Adipocyte (in vitro differentiated cells): ENCODE measurements at places on chromosomes 7 and 10.

- no peak for DNase-seq
Observed at GRCh38 chr10:84876116-84876999, 548.0 kb downstream of the CCSER2 start.

DNA sequence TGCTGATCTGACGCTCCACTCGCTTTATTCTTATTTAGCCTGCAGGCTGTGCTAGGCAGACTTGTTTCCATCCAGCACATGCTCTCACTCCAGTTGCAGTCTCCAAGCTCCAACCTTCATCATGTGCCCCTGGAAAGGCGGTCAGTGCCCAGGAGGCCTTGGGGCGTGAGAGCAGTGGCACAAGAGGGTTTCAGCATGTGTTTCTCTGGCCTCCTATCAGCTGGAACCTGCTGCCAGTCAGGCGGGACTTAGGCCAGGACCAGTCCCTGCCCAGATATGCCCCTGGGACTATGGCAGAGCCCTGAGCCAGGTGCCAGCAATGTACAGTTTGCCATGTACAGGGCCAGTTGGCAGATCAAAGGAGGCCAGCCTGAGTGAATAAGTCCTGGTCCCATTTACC is 330.2 kb upstream of the FZD1 start:
- no peak for DNase-seq

- no peak for DNase-seq
Observed at GRCh38 chr7:137718355-137718754, 128.4 kb downstream of the DGKI start.

- peak; percentile 82 for DNase-seq
Observed at GRCh38 chr10:92690211-92690914, 608 bp downstream of the HHEX start.

DNA sequence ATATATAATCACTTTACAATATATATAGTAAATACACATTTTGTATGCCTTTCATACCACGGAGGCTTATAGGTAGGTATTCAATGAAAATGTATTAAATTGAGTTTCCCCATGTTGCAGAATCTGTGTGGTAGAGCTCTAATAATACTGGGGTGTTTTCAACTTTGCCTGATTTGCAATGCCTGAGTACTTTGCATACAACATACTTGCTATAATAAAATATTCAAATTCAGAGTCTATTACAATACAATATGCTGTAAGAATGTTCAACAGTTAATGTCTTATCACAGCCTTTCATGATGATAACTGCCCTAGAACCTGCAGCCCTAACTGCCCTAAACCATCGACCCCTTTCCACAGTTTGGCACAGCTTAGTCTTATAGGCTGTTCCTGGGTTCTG is 114.6 kb downstream of the DGKI start:
- DNase-seq = no peak

DNA sequence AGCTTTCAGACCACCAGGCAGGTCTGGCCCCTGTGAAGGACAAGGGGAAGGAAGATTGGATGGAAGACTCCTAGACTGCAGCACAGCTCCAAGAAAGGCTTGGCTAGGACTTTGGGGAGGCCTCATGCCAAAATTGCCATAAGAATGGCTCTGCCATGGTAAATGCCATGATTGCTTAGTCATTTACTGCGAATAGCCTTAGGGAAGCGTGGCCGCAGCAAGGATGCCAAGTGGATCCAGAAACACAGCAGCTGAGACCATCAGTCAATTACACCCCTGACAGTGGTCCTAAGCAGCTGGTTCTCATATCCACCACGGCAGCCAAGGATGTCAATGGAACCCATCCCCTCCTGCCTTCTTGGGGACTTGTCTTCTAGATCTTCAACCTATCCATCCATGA is 88.2 kb upstream of the AUTS2 start:
- no peak for DNase-seq

DNA sequence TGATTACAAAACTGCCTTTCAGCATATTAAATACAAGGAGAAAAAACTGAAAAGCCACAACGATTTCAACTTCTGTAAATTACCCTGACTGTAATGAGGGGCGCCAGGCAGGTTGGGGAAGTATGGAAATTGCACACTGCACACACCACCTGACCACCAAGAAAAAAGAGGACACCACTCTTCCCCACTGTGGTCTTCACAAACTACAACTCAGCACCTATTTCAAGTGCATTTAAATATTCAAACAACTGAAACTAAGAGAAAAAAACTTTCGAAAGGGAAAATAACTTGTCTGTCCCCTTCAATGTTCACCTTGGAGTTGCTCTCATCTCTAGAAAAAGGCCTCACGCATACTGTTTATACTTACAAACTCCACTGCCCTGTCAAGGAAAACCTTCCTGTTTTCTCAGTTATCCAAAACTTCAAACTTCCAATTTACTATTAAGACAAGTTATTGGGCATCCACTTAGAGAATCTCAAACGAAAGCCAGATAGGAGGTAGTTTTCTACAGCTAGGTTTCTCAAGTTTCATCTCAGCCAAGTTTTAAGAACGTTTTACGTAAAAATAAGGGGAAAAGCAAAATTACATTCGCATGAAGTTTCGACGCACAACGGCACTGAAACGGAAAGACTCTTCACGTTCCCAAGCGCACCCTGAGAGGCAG is 1.4 kb downstream of the LARP4B start:
- peak; percentile 28 for DNase-seq

GRCh38 chr10:60384708-60385398 is 4.8 kb downstream of the ANK3 start:
- peak; percentile 90 for DNase-seq

GRCh38 chr7:136066304-136067143 is 89.4 kb upstream of the MTPN start:
- DNase-seq = peak; percentile 13

DNA sequence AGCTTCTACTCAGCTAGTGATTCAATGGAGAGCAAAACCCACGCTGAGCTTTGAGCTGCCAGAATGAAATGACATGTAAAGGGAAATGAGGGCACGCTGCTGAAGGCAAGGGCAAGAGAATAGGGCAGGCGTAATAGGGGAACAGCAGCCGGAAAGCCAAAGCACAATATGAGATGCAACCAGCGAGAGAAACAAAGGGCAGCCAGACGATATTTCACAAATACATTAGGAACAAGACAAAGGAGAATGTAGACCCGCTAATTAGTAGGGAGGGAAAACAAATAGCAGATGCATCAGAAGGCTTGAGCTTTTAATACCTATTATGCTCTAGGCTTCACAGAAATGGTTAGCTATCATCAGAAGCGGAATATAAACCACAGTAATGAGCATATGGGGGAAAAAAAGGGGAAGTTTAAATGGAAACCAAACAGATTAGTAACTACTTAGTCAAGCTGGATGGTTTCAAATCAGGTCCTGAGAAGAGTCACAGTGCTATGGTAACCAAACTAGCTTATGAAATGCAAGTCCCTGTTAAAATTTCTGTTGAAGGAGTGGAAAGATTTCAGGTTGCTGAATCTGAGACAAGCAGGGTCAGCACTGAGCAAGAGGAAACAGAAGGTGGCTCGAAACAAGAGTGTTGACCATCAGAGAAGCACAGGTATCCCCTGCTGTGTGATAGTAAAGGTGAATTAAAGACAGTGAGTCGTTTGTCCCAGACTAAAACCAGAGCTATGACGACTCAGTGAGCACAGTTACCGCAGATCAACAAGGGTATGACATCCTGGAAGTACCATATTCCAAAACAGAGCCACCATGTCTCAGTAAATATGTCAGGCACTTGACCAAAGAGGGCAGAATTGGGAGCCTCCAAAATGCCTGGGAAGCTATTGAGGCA is 496.9 kb upstream of the CELF2 start:
- DNase-seq = no peak

DNA sequence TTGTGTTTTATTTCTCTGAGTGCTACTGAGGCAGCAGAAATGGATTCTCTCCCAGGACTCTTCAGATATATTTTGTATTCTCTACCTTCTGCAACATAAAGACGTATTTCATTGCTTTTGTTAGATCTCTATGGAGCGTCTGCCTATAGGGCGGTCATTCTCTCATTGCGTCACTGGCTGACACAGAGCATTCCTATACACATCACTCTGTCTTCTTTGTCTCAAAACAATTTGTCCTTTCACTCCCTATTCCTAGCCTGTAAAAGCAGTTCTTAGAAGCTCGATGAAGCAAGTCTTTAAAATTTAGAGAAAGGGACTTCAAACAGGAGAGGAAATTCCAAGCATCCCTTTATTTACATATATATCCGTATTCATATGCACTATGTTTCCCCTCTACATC is 120.6 kb downstream of the CPED1 start:
- no peak for DNase-seq

DNA sequence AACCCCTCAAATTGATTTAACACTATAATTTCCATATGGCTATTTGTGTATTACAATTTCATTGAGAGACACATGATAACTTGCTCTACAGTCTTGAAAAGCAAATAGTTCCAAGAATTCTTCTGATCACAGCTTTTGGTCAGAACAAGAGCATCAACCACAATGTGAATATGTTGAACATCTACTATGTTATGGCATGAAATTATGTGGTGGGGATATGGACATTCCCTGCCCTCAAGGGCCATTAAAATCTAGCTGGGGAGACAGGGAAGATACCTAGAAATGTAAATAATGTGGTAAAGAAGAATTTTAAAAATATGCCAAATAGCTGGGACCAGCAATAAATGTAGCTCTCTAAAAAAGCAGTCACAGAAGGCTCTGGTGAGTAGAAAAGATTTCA is 262.2 kb downstream of the FZD1 start:
- DNase-seq = no peak

- no peak for DNase-seq
Observed at GRCh38 chr7:13093160-13093559, 405.7 kb downstream of the ARL4A start.

GRCh38 chr7:23350466-23350865 is 51.3 kb downstream of the MALSU1 start:
- DNase-seq = no peak

GRCh38 chr7:107920048-107920772 is 29.2 kb downstream of the DLD start:
- DNase-seq = peak; percentile 30

GRCh38 chr7:141234335-141235105 is 160.7 kb downstream of the TMEM178B start:
- DNase-seq = no peak
